Cardiac ventricle fibroblast (primary cell): ENCODE measurements at places on chromosomes 2 and 18. TPM values are rescaled to one million over a fixed set of nuclear protein-coding genes. Genes with fewer than 3 reads are reported as not detected.

Gene VWA3B
- not detected in 2 replicates for total RNA-seq

Gene XDH
- total RNA-seq: not detected in 2 replicates

Gene CD8A
- total RNA-seq: not detected in 2 replicates

Gene GPR35
- total RNA-seq: not detected in 2 replicates

Gene AKAIN1
- not detected in 2 replicates for total RNA-seq

Gene MROH2A
- not detected in 2 replicates for total RNA-seq

Gene EVA1A
- total RNA-seq: 14.4 and 19.0 TPM in 2 replicates
